ENCODE measurements at places on chromosomes 1 and 21. TPM values are rescaled to one million over a fixed set of nuclear protein-coding genes. Genes with fewer than 3 reads are reported as not detected.

GRCh38 chr1:221543529-221544120 lies 198.3 kb downstream of the DUSP10 start:
- DNase-seq = no peak

DNA sequence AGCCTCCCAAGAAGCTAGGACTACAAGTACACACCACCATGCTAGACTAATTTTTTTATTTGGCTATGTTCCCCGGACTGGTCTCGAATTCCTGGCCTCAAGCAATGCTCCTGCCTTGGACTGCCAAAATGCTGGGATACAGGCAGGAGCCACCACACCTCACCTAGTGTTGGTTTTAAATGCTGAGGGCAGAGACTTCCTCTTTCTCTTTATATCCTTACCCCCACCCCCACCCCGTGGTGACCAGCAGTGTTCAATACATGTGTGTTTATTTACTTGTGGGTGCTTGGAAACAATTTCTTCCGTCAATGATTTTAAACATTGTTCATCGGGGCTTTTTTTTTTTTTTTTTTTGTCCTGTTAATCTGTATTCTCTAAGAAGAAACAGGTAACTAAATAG lies 158.9 kb downstream of the ZBTB18 start:
- no peak for DNase-seq

- DNase-seq = no peak
These were observed 46.7 kb upstream of the ITPKB start for GRCh38 chr1:226785805-226786204.

GRCh38 chr1:8941906-8942305 lies 3.8 kb upstream of the CA6 start:
- no peak for DNase-seq

GRCh38 chr1:186958520-186958919 lies 129.8 kb downstream of the PLA2G4A start:
- no peak for DNase-seq

DNA sequence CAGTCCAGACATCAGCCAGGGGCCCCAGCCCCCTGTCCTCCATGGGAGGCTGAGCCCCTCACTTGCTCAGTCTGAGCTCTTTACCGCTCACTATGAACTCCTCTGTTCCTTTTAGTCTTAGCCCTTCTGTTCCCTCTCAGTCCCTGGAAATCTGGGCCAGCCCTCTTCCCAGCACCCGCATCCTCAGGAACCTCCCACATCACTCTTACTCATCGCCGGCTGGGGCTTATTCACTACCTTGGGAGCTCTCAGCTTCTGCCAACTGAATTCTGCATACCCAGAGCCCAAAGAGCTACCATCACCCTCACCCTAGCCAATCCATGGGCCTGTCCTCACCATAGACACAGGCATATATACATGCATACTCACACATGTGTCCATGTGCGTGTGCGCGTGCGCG lies 11.5 kb downstream of the KNCN start:
- no peak for DNase-seq

GRCh38 chr1:75539230-75540116 lies 71.4 kb downstream of the SLC44A5 start:
- DNase-seq = no peak

- DNase-seq = no peak
These were observed 35.5 kb downstream of the TOMM20 start for GRCh38 chr1:235093013-235093695.

DNA sequence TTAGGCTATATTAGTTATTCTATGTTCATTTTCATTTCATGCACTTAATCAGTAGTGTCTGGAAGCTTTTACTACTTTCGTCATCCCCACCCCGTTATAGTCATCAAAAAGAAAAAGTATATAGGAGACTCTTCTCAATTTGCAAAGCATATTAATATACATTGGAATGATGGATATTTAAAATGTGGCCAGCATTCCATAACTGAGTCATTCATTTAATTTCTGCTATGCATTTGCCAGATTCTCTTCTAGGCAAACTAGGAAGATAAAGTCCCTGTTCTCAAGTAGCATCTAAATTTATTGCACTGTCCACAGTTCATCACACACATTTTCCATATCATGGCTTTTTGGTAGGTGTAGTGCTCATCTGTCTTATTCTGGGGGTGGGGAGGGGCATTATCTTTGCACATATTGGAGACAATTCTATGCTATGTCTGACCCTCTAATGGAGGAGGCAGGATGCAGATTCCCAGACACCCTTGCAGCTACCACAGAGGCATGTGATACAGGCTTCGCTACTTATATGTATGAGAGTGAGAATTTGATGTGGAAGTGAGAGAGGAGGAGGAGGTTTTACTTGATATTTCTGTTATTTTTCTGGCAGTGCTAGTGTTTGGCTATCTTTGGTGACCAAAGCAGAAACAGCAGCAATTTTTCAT lies 125.8 kb downstream of the CTH start:
- no peak for DNase-seq

Gene PDE4B
- total RNA-seq = 5.7 TPM

Gene B3GALT5
- 1.2 TPM for total RNA-seq

Gene AURKAIP1
- 152 TPM for total RNA-seq

Gene PPP2R5A
- total RNA-seq = 57.9 TPM

Gene PPIH
- total RNA-seq = 17.2 TPM

Gene CLCA4
- total RNA-seq = not detected

Gene MX2
- total RNA-seq = 7.3 TPM

Gene DCST1
- not detected for total RNA-seq
